ENCODE measurements at places on chromosomes 5 and 9.

GRCh38 chr5:178588769-178589168 is 1.4 kb downstream of the COL23A1 start:
- DNase-seq: no peak

DNA sequence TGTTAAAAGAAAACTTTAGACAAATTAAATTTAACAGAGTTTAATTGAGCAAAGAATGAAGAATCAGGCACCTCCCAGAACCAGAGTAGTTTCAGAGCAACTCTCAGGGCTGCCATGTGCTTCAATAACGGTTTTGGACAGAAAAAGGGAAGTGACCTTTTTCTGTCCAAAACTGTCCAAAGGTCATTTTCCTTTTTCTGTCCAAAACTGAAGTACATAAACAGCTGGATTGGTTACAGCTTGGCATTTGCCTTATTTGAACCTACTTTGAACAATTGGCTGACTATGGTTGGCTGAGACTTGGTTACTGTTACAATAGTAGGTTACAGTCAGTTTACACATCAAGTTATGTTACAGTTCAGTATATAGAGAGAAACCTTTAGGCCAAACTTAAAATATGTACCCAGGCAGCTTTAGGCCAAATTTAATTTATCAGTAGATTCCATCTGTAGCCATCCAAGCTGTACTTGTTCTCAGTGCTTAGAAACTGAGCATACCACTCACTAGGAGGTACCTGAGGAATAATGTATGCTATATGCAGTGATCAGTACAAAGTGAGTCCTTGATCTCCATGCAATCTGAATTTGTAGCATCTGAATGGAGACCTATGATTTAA is 44.0 kb downstream of the C9orf85 start:
- no peak for DNase-seq

DNA sequence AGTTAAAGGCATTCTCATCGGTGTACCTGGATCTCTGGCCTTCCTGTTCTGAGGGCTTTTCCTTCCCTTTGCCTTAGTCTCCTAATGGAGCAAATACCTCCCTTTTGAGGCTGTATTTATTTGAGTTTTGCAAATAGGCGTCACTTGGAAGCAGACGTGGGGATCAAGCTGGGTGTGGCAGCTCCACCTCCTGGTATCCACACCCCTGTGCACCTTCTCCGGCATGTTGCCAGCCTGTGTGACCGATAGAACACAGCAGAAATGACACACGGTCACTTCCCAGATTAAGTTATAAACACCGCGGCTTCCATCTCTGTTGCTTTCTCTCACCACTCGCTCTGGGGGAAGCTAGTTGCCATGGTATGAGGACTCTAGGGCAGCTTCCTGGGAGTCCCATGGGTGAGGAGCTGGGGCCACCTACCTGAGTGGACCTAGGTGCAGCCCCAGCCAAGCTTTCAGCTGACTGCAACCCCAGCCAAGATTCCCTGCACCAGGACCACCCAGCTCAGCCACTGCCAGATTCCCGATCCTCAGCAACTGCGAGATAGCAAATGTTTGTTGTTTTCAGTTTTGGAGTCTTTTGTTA is 214.4 kb upstream of the MVB12B start:
- no peak for DNase-seq

DNA sequence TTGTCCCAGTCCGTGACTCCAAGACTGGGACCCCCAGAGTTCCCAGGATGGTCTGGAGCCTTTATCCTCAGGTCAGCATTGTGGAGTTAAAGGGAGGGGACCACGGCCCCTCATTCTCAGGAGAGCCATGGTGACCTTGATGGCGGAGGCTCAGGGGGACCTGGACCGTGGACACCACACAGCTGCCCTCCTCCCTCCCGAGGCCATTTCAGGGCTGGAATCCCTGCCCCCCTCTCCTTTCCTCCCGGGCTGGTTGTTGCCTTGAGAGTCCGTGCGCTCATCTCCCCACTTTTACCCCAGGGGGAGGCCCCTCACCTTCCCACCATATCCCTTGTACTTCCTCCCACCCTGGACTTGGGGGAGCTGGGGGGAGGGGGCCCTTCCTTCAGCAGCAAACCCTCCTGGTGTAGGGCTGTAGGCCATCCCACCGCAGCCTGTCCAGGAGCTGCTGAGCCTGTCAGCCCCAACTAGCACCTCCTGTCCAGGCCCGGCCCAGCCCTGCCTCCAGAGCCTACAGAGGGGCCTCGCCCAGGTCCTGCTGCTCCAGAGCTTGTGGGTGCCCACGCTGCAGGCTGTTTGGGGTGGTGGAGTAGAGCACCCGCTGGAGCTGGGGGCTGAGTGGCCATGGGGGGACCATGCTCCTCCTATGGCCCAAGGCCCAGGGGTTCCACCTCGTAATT is 14.3 kb upstream of the AJM1 start:
- DNase-seq: no peak

- DNase-seq: no peak
These were observed 28.6 kb upstream of the RAB14 start for GRCh38 chr9:121230256-121230655.

DNA sequence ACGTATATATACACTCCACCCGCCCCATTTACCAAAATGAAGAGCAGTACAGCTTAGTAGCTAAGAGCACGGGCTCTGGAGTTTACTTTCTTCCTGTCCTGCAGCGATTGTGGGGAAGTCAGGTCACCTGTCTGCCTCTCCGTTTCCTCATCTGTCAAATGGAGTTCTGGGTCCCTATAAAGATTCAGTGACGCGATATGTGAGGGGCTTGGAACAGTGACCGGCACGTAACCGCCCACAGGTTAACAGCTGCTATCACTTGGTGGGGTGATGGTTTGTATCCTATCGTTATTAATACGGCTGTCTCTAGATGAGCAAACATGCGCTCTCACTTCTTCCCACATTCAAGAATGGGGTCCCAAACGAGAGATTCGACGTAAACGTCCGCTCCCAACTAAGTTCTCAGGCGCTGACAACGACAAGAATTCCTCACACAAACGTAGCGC is 426 bp downstream of the FAM114A2 start:
- DNase-seq: peak; percentile 15

- DNase-seq: no peak
These were observed 37.4 kb downstream of the P4HA2 start for GRCh38 chr5:132190161-132190817.

- no peak for DNase-seq
These were observed 917.6 kb upstream of the DMAC1 start for GRCh38 chr9:8717146-8717545.

- peak; percentile 56 for DNase-seq
These were observed 2.1 kb downstream of the SH2D3C start for GRCh38 chr9:127776195-127776923.

DNA sequence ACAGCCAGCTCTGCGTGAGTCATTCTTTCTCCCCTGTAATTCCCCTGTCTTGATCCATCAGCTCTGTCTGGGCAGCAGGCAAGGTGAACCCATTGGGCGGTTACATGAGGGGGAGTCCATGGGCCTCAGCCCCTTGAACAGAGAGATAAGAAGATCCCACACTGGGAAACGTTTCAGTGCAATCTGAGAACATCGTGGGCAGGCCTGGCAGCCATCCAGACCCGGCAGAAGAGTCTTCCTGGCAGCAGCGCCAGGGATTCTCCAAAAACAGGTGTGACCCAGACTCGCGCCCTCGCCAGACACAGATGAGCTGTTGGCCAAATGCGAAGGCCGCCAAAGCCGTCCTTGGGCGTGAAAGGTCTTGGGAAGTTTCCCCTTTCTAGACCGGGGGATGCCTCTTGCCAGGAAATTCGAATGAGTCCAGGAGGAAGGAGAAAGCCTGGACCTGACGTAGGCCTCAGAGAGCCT is 6.4 kb upstream of the SLC12A7 start:
- DNase-seq: no peak

- no peak for DNase-seq
These were observed 10.3 kb upstream of the GPSM1 start for GRCh38 chr9:136316896-136317676.

DNA sequence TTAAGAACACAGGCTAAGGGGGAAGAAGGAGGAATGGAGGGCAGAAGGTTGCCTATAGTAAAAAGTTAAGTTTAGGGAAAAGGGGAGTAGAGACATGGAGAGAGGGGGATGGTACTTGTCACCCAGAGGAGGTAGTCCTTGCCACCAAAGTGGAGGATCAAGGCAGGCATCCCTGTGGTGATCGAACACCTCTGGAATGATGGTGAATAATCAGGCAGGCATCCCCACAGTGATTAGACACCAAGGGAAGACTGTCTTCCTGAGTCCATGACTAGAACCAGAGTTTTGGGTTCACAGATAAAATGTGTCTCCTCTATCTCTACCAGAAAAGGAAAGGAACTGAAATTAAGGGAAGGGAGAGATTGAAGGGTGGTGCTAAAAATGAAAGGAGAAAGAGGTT is 19.2 kb upstream of the HMGCS1 start:
- DNase-seq: no peak

DNA sequence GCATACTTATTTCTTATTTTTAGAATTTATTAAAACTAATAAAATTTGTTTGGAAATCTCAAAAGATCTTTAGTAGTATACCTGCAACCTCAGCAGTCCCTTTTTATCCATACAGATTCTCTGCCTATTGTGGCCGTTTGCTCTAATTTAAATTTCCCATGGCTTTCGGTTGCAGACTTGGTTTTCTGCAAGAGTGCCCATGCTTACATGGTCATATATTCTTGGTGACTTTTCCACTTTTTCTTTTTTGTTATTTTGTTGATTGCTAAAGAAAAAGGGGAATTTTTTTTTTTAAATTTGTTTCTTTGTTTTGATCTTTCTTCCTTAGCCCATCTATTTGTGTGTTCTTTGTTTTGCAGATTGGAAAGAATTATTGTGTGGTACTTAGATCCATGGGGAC is 20.6 kb downstream of the ZCCHC7 start:
- no peak for DNase-seq

- DNase-seq: no peak
These were observed 38.0 kb downstream of the WDR41 start for GRCh38 chr5:77454123-77454522.

DNA sequence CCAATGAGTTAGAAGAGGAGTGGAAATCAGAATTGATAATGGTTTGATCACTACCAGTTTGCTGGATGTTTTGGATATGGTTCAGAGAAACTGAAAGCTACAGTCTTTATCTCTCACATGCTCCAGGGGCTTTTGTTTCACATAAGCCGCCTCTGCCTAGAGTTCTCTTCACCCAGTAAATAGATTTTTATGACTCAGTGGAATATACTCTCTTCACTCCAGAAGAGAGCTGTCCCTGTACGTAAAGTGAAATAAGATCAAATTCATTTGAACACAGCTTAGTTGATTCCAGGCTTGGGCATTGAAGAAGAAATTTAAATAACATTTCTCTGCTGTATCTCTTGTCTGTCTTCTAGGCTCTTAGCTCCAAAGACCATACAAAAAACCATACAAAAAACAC is 184.9 kb downstream of the TRPM3 start:
- DNase-seq: no peak

GRCh38 chr9:125929846-125930245 is 182.7 kb downstream of the PBX3 start:
- no peak for DNase-seq

- DNase-seq: no peak
These were observed 37.1 kb downstream of the LAMC3 start for GRCh38 chr9:131046093-131046380.

DNA sequence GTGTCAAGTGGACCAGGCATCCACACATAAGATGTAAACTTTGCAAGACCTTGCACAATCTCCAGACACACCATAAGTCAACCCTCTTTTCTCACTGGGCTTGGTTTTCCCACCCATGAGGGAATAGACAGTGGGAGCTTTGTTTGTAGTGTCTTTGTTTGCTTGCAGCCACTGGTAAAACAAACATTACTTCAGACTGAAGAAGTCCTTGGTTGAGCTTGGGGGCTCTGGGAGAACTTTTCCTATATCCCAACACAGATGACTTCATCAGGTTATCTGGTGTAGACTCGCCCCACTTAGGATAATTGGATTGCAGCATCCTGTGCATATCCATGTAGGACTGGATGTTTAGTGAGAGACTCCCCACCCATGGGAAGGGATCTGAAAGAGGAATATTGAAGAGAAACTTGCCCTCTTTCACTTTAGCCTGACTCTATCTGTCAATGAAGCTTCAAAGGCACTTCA is 11.5 kb upstream of the ADGRV1 start:
- no peak for DNase-seq

GRCh38 chr5:5303242-5303641 is 119.2 kb upstream of the ICE1 start:
- no peak for DNase-seq

DNA sequence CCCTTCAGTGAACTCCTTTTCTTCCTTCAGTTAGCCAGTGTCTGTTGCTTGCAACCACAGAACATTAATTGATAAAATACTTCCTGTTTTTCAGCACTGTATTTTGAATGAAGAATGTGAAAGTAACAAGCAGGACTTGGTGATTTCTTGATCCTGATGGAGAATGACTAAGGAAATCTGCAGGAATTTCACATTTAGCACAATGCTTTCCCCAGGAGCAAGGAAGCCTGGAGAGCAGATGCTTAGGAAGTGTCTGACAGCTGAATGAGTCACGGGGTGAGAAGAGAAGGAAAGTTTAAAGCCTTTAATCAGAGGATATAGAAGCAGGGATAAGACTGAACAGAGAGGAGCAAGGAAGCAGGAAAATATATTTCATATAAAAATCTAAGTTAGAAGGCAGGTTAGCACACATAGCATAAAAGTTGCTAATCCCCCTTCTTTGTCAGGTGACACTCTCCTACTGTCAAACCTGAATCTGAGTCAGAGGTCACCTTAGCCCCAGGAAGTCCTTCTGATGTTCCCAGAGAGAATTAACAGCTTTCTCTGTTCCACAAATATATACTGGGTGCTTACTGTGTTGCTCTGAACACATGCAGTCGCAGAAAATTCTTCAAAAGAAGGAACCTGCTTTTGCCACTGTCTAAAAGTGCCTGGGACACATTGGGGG is 59.7 kb downstream of the GNA14 start:
- no peak for DNase-seq

DNA sequence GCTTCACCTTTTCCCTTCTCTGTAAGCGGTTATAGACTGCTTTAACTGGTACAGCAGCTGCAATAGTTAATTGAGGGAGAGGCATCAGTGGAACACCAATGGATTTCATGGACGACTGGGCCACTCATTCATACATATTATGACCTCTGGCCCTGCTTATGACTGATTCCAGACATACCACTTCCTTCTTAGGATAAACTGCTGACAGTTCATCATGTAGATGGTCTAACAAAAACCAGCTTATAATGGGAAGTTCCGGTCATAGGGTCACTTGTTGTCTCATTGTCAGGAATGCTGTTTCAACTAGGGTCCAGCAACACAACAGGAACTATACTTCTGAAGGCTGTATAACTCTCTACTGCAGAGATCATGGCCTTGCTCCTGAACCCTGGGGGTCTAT is 265.2 kb upstream of the RASA1 start:
- DNase-seq: no peak

DNA sequence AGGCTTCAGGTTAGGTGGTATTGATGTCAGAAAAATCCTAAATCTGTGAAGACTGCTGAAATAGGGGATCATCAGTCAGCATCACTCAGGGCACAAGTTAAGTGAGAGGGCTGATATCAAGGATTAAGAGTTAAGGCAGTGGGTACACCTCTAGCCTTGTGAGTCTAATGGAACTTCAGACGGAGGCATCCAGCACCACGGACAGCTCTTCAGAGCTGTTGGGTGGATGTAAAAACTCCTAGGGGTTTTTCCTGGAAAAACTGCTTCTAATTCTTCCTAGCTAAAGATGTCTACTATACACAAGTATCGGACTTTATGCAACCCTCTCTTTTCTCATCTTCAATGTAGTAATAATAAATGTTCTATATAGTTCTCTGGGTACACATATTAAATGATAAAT is 165.9 kb downstream of the SH3GL2 start:
- DNase-seq: no peak
